CD4-positive, alpha-beta T cell (primary cell): ENCODE measurements at places on chromosomes 3 and 15. TPM values are rescaled to one million over a fixed set of nuclear protein-coding genes. Genes with fewer than 3 reads are reported as not detected.

DNA sequence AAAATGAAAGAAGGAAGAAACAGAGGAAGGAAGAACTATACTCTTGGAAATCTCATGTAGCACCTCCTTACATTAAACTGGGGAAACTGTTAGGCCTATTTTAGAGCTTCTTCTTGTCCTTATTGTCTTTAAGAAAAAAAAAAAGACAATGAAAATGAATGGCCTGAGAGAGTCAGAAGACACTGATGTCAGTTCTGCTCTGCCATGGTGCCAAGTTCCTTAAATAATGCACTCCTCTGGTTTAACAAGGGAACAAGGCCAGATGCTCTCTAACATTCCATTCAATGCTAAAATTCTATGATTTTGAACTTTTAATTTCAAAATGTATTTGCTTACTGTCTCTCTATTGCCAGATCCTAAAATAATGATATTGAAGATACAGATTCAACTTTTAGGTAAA, 4.4 kb upstream of the MBNL1 start:
- DNase-seq, result no peak

Gene GNAT1
- 0.11 TPM for total RNA-seq

Gene SPCS1
- total RNA-seq, result 64.5 TPM

Gene SCAANT1
- 1.4 TPM for total RNA-seq

GRCh38 chr3:31254483-31254882, 278.2 kb upstream of the STT3B start:
- no peak for DNase-seq

DNA sequence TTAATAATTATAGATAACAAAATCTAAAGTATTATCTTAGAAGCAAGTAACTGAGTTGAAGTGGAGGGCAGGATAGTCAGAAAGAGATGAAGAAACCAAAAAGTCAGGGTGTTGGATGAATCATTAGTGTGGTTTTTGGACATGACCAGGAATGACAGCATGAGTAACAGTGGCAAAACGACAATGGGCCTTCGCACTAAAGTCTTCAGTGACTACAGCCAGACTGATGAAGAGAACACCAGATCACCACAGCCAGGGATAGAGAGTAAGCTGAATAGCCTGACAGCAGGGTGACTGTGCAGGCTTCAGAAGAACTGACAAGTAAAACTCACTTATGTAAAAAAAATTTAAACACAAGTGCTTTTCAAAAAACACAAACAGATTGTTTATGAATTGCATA, 96.0 kb upstream of the MELTF start:
- DNase-seq, result no peak

DNA sequence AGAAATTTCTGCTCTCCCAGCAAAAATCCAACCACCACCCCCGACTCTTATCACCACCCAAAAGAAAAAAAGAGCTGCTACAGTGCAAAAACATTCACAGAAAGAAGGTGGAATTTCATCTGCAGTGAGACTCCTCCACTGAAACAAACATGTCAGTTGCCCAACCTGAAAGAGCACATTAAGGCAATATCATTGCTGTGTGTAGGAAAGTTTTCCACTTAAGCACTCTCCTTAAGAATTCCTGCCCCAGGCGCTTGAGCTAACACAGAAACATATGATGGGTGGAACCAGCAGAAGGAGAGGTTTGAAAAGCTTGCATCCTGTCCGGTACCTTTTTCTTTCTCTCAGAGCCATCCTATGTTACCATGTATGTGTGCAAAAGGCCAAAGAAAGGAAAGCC, 200.8 kb upstream of the GADL1 start:
- no peak for DNase-seq

- DNase-seq, result no peak
Measured at GRCh38 chr3:30832961-30833575, 61.4 kb downstream of the GADL1 start.

DNA sequence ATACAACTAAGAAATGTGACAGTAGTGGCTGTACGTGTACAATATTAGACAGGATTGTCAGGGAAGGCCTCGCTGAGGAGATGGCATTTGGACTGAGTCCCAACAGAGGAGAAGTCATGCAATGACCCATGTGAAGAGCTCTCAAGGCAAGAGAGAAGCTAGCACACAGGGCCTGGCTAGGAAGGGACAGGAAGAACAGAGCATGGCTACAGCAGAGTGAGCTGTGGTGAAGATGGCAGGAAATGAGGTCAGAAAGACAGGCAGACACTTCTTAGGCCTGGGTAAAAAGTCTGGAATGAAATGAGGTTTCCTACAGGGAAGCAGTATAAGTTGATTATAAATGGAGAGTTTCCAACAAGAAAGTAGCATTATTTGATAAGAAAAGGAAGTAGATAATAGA, 33.2 kb upstream of the LEKR1 start:
- DNase-seq, result no peak

Gene FAM3D
- total RNA-seq, result not detected

GRCh38 chr15:31481142-31481541, 154.5 kb downstream of the KLF13 start:
- no peak for DNase-seq

GRCh38 chr3:101381809-101382208, 61.4 kb upstream of the IMPG2 start:
- no peak for DNase-seq

GRCh38 chr3:188589071-188589470, 435.1 kb downstream of the LPP start:
- peak; percentile 15 for DNase-seq

Gene IP6K2
- 121 TPM for total RNA-seq

DNA sequence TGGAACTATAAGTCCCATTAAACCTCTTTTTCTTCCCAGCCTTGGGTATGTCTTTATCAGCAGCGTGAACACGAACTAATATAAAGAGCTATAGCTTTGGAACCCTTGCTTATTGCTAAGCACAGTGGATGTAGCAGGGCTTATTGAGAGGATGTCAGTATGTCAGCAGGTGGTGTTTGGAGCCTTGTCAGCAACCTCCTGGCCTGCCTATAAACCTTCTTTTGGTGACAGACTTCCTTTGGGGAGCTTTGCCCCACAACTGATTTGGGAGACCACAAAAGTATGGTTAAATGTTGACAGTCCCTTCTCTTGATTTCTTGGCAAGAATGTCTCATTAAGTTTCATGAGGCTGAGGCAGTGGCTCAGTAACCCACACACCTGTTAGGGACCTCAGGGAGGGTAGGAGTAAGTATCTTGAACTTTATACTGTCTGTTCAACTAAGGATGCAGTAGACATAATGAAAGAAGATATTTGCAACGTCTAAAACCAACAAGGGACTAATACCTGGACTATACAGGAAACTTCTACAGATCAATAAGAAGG, 14.8 kb downstream of the CCNDBP1 start:
- DNase-seq, result no peak

DNA sequence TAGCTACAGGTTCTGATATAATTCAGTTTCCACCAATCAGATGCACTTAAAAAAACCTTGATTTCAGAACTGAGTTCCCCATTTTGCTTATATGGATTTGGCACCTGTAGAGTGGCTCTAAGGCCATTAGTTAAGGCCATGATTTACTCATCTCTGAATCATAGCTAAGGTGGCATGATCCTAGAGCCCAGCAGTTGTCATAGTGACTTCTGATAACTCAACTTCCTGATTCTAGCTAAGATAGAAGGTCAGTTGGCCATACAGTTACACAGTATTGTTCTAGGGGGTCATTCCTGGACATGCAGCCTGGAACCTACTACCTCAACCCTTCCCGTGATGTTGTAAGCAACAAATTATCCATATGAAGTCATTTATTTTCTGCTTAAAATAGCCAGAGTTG, 15.9 kb upstream of the TMEM87A start:
- DNase-seq, result no peak

DNA sequence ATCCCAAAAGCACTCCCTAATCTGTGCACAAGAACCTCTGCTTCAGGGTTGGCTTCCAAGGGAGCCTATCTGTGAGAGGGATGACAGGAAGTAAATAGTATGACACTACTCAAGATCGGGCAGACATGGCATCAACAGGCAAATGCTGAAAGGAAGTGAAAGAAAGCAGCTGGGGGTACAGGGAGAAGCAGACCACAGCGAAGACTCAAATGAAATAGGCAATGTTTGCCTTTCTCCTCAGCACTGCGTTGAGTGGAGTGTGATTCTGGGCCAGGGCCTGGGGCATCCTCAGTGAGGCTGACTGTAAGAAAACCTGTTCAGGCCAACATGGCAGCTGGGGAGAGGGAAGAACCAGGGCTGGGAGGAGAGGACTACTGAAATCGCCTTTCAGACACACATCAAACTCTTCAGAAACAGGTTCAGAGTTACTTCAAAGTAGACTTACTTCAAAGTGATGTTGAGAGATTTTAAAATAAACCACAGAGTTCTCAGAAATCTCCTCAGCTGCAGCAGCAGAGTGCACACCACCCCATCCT, 96.6 kb downstream of the SLC9A9 start:
- peak; percentile 45 for DNase-seq

GRCh38 chr15:40412095-40412759, 6.6 kb downstream of the IVD start:
- DNase-seq, result no peak

DNA sequence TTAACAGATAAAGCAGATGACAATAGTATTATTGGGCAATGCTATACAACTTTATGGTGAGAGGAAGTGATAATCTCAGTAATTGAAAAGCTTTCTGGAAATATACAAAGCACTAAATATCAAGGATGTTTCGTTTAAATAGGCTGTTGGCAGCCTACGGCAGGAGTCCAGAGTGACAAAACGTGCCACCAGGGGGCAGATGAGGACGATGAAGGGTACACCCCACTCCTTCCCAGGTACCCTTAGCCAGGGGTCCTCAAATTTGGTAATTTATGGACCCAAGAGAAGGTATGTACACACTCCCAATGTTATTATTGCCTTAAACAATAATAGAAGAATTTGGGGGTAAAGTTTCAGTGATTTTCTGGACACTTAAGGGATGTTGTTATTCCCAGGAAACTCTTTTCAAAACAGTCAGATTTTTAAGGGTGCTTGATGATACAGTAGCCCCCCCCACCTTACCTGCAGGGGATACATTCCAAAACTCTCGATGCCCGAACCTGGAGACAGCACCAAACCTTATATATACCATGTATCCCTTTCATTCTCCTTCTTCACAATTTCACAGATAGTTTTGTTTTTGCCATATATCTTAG, 1.4 kb upstream of the MAGEL2 start:
- DNase-seq, result no peak

DNA sequence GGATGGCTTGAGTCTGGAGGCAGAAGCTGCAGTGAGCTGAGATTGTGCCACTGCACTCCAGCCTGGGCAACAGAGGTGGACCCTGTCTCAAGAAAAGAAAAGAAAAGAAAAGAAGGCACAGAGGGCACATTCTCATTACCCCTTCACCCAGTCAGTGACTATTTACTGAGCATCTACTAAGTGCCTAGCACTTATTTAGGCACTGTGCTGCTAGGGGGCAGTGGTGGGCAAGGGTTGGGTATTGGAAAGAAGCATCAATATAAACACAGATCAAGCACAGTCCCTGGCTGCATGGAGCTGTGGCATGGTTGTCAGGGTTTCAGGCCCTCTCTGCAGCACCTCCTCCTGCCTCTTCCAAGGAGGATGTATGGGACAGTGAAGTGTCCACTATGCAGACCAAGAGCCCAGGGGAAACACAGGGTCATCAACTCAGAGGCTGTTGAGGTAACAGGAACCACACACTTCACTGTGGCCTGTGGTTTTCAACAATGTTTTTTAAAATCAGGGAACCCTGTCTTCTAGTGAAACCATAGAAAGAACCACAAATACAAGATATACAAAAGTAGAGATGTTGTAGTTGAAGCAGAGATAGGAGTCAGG, 138.5 kb downstream of the RAB11A start:
- no peak for DNase-seq

DNA sequence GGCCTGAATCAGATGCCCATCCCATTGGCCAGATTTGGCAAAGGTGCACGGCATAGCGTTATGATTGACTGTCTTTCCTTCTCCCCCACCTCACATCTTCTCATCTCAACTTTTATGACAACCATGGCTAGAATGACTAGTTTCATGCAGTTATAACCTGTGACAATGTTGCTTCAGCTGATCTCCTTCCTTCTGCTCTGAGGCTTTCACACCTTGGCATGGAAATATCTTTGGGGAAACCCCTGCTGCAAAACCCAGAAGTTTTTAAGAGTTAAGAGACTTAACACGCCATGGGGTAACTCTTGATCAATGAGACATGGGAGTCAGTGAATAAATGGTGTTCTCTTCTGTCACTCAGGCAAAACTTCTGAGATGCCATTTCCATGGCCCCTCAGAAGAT, 290.7 kb upstream of the MDFIC2 start:
- no peak for DNase-seq

Gene NANOGP8
- not detected for total RNA-seq

Gene CHDH
- 0.31 TPM for total RNA-seq

Gene GRM7
- total RNA-seq, result not detected

- no peak for DNase-seq
Measured at GRCh38 chr15:53911431-53911830, 66.8 kb upstream of the UNC13C start.

Gene CPOX
- total RNA-seq, result 10.5 TPM

- DNase-seq, result no peak
Measured at GRCh38 chr15:42226648-42227047, 18.5 kb upstream of the VPS39 start.

GRCh38 chr3:130558366-130558765, 41.4 kb downstream of the COL6A6 start:
- no peak for DNase-seq

DNA sequence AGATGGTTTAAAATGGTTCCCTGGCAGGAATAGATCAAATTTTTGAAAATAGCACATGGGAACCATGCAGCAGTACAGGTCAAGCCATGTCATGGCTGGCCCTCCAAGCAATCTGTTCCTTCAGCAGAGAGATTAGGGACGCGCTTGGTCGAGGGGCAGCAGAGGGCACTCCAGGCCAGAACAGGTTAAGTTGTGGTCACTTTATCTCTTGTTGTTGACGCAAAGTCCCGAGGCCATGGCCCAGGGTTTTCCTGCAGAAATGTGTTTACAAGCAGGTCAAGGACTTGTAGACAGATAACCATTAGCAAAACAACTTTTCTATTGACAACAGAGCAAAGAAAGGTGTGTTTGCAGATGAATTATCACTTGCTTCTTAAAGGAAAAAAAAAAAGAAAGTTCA, 570.0 kb upstream of the NR2F2 start:
- no peak for DNase-seq

DNA sequence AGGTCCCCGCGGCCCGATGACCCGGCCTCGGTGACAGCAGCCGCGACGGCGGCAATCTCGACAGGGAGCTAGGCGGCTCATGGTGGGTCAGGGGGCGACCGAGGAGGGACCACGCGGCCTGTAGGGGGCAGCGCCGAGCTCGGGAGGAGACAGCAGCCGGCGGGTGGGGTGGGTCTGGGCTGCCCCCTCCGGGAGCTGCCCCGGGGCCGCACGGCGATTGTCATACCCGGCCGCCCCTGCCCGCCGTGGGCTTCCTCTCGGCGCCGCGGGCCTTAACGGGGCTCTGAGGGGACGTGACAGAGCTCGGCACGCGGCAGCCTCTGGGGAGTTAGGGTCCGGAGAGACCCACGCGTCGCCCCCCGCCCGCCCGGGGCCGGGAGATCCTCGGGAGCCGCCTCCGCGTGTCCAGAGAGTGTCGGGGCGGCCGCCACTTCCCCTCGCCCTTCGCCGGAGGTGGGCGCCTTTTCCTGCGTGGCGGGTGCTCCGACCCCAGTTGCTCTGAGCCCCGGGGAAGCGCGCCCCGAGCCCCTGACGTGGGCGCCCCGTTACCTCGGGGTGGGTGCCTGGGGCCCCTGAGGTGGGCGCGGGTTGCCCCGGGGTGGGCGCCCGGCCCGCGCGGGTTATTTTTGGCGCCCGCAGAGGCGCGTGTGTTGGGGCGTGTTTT, 539 bp upstream of the PLCL2 start:
- DNase-seq, result peak; percentile 77

- DNase-seq, result no peak
Measured at GRCh38 chr15:38627689-38628277, 63.2 kb upstream of the RASGRP1 start.

- no peak for DNase-seq
Measured at GRCh38 chr3:32281570-32282106, 43.2 kb downstream of the CMTM8 start.

Gene XCR1
- 0.20 TPM for total RNA-seq
